ENCODE measurements at places on chromosomes 3 and 15.

GRCh38 chr3:16231983-16232382 is 32.8 kb downstream of the DPH3 start:
- no peak for DNase-seq

GRCh38 chr3:4804161-4805058 is 174.8 kb upstream of the BHLHE40 start:
- no peak for DNase-seq

DNA sequence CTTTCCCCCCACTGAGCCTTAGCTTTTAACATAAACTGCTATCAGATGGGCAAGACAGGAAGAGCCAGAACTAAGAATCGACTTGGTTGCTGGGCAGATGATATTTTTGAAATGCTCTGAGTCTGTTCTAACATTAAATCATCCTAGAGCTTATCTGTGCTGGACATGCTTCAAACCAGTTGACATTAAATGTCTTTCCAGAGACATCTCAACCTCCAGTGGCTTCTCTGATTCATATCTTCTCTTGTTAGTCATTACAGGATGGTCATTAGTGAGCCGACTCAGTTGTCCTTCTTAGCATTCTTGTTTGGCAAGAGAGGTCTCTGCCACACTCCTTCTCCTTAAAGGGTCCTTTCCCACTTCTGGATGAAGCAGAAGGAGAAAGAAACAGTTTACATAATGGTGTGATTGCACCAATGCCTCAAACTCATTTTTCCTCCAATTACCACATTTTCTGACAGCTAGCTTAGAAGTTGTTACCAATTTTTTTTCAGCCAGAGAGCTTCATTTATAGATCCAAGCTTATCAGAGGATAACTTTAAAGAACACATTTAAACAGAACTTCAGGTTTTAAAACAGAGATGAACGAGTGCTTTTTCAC is 21.7 kb upstream of the SYN2 start:
- DNase-seq = no peak

DNA sequence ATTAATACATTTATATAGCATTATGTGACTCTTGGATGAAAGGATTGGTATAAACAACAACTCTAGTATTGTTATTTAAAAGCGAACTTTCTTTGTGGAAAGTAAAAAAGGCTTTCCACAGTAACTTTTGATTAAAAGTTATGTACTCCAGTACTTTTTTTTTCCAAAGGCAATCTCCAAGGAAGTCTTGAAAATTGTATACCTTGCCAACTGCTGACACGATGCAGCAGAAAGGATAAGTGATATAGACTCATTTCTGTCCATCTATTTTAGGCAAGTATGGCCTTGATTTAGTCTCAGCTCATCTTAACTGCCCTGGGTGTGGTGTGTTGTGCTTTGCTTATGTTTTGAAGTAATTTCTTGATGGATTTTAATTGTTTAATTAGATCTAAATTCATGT is 79.7 kb downstream of the OTOL1 start:
- DNase-seq = no peak

DNA sequence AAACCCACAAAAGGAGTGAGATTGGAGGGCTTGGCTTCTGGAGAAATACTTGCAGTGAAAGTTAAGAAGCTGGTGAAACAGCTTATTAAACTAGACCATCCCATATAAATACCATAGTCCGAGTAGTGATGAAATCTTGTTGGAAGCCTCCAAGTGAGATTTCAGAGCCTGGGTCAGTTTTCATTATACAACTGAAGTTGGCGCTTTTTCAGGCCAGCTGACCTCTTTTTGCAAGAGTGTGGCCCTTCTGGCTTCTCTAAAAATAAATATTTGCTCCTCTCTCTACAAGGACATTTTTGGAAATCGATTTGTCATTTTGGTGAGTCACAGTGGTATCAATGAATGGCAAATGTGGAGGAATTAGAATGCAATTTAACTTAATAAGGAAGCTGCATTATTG is 51.2 kb upstream of the THRB start:
- no peak for DNase-seq

DNA sequence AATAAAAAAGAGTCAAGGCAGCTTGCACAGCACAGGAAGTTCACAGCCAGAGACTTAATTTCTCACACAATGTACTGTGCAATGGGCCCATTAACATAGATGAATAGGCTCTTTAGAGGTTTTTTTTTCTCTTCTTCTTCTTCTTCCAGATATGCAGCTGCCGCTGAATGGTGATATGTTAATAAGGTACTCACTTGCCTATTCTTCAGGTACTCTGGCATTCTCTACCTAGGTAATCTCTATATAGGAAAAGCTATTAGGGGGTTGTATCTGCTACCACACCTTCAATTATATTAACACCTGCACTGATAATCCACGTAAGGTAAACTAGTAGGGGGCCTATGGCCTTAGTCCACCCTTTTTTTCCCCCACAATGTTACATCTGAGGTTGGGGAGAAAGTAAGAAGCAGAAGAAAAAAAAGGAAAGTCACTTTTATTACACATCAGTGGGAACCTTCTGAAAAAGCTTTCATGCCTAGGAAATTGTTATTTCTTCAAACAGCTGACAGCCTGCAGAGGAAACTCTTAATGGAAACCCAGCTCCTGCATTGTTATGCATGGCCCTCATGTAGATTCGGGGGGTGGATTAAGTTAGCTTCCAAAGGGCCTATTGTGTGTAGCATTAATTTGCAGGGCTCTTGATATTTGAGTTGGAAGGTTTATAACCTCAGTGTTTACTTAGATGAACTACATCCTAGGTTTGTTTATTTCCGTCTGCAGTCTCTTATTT is 525.5 kb downstream of the ZIC1 start:
- no peak for DNase-seq

DNA sequence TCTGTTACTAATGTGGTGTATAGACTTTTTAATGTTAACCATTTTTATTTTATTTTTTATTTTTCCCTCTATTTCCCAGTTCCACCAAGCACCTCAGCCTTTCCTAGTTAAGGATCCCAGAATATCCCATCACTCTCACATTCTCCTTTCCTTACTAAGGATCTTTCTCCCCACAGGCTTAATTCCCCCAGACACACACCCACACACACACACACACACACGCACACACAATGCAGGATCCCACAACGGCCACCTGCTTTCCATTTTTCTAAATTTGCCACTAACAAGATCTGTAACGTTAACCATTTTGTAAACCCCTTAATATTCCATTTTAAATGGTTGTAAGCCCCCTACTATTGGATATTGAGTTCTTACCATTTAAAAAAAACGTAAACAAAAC is 404.1 kb downstream of the ZIC1 start:
- no peak for DNase-seq

- no peak for DNase-seq
These were observed 1.7 kb downstream of the HYAL2 start for GRCh38 chr3:50320853-50321335.
